Right renal cortex interstitium (tissue), 3 donors: ENCODE measurements at places on chromosomes 2 and 18. TPM values are rescaled to one million over a fixed set of nuclear protein-coding genes. Genes with fewer than 3 reads are reported as not detected.

The OTOS gene
- not detected for polyA plus RNA-seq

The CD207 gene
- polyA plus RNA-seq, result 0.08 TPM

The ALK gene
- polyA plus RNA-seq, result 0.31 TPM

The CHRNG gene
- 1.1 TPM for polyA plus RNA-seq

The RAB31 gene
- 34.0 TPM for polyA plus RNA-seq

DNA sequence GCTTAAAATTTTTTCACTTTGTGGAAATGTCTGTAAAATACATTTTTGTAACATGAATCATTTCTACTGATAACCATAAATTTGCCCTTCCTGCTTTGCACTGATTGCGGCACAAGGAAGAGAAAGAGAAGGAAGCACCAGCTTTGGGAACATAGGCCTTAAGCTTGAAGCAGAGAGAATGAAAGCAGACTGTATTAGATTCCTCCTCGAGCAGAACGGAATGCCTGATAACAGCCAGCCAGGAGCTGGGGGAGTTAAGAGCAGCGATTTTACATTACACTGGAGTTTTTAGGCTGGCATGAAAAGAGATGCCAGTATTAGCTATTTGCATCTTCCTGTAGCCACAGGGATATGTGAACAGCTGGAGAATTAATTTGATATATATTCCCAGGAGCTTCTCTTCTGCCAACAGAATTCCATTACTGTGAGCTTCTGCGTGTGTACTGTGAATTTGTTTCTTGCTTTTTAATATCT is 33.5 kb downstream of the CRIM1 start:
- DNase-seq, result no peak

DNA sequence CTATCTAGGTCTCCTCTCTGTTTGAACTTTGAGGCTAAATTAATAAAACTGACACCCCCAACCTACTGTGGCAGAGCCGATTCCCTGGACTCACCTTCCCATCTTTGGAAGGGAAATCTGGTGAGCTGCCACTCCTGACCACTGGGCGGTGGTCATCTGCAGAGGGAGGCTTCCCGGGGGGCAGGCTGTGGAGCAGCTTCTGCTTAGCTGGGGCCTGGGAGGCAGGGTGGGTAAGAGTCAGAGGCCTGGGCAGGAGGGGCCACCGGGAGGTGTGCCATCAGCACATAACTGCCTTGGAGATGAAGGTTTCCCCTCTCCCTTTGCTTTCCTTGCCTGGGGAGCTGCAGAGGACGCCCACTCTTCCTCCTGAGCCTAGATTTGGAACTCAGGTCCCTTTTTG is 2.3 kb upstream of the NPPC start:
- DNase-seq, result no peak

- no peak for DNase-seq
Observed at GRCh38 chr18:49167084-49167483, 216.3 kb upstream of the SMAD7 start.
